NCI-H748 treated with DMSO at 0.1 percent for 48 hours (cell line): ENCODE measurements at places on chromosomes 12 and 14.

DNA sequence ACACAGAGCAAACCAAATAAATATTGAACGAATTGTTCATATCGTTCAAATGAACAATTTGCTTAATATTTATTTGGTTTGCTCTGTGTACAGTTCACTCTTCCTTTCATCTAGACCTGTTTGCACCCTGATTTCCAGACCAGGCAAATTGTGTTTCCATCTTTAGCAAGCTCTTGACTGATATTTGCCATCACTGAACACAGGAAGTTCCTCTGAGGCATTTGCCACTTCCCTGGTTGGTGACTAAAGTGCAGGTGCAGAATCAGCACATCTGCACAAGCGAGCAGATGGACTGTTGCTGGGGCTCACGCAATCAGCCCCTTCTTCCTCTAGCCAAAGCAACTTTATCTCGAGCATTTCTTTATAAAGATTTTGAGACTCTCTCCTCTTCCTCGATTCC, 112.9 kb downstream of the DAAM1 start:
- DNase-seq = no peak

- DNase-seq = peak; percentile 94
These were observed 645 bp downstream of the FOXA1 start for GRCh38 chr14:37594238-37594970.

- no peak for DNase-seq
These were observed 69.2 kb upstream of the RGS6 start for GRCh38 chr14:71863049-71863448.

DNA sequence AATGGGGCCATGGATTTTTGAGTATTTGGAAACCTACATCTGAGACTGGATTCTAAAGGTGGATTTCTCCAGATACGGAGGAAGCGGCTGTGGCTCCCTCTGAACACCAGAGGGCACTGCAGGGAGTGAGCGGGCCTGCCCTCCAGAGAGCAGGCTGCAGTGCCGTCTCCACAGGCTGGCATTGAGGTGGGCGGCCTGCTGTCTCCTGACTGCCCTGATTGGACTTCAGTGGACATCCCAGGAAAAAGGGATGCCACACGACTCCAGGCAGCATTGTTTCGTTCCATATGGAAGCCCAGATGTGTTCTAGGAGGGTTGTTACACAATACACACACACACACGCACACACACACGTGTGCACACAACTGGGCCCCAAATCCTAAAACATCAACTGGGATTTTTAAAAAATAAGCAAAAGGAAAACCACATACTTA, 20.9 kb upstream of the ANO2 start:
- peak; percentile 0 for DNase-seq

GRCh38 chr14:65412856-65413738, 567 bp downstream of the FUT8 start:
- peak; percentile 80 for DNase-seq

GRCh38 chr14:72560889-72561493, 332.9 kb downstream of the DPF3 start:
- DNase-seq = no peak

DNA sequence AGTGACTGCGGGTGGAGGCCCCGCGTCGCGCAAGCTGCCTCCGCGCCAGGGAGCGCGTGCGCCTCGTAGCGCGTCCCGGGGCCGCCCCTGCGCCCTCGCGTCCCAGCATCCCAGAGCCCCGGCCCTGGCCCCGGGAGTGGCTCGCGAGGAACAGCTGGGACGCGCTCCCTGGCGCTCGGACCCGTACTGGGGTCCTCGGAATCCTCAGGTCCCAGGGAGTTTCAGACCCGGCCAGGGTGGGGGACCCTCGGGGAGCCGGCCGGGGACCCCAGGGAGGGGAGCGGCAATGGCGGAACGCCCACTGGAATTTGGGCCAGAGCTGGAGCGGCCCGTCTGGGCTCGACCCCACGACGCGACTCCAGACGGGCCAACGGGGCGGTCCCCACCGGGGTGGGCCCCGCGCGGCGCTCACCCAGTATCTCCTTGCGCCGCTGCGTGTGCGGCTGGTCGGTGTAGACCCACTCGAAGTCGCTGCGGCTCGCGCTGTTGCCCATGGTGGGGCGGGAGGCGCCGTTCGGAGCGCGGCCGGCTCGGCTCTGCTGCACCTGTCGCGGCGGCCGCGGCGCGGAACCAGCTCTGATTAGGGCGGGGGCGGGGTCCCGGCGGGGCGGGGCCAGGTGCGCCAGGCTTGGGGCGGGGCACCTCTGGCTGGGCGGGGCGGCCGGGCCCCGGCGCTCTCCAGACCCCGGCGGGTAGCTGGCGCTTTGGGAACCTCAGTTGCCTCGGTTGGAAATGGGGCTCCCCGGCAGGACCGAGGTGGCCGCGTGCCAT, at the start of gene DEGS2:
Gene DEGS2, minus strand, starts transcription at position 552 of the 771 bp plus-strand sequence. Its CDS starts 58 bp downstream, at position 494.
- DNase-seq = peak; percentile 59

- DNase-seq = no peak
These were observed 751.0 kb upstream of the TMEM132C start for GRCh38 chr12:127515941-127516340.

DNA sequence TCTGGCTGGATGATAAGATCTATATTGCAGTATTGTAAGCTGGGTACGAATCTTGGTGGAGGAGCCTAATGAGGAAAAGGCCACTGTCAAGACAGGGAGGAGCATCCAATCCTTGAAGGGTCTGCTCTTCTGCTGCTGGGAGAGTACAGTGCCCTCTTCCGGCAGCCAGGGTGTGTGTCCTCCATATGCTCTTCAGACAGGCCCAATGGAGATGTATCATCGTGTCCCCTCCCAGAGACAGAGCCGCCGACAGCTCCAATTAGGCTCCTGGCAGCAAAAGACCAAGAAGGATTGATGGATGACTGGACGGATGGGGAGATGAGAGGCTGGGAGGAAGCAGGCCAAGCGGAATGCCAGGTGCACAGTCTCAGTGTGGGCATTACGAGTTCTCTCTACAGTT, 51.6 kb upstream of the PIWIL1 start:
- DNase-seq = no peak

DNA sequence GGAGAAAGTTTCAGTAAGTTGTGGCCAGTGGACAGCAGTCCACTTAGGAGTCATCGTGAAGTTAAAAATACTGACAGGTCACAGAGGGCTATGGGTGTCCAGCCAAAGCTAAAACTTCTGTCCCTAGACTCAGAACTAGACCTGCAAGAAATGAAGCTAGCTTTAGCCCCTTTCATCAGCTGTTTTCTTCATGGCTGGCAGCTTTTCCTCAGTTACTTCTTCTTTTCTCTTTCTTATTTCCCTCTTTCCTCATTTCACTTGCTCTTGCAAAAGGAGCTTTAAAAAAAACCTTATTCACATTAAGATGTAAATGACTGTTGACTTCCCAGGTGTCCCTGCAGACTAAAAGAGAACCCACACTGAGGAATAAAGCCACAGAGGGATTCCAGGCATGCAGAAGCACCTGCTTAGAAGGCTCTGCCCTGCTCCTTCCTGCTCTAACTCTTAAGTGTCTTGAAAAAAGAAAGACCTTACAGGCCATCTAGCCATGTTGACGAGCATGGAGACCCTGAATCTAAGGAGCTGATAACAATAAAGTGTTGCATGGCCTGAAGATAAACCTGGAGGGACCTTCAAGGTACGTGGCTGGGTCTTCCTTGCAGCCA, 69.7 kb upstream of the CCND2 start:
- no peak for DNase-seq

GRCh38 chr12:68609998-68610369, 715 bp upstream of the RAP1B start:
- no peak for DNase-seq

DNA sequence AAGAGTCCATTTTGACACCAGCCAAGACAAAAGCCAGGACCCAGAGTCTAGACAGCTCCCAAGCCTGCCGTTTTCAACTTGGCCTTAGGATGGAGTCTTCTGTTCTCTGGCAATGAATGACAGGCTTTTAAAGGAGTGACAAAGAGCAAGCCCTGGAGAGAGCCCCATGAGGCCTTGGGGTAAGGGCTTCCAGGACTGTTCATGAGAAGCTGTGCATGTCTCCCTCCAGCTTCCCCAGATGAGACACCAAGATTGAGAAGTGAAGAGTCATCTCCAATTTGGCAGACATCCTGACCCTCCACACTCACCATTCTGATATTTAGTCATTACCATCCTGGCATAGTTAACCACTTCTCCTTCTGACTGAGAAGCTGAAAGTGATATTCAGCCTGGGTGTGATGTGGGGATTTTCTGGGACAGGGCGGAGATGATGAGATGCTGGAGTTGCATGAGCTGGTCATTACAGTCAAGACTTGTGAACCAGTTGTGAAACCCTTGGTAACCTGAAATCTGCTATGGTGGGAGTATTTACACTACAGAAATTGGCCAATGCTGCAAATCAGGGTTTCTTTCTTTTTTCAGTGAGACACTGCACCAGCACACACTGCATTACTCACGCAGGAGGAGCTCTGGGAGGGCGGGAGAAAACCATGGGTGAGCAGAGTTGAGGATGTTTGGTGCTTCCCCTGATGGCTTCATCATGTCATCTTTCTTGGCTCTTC, 77.8 kb downstream of the VCPKMT start:
- DNase-seq = no peak

- no peak for DNase-seq
These were observed 7.5 kb downstream of the MMP17 start for GRCh38 chr12:131835616-131836171.

GRCh38 chr12:42172441-42173210, 28.0 kb upstream of the GXYLT1 start:
- no peak for DNase-seq

GRCh38 chr14:79351011-79351410, 860.3 kb downstream of the DIO2 start:
- no peak for DNase-seq

- DNase-seq = no peak
These were observed 98.8 kb upstream of the LMNTD1 start for GRCh38 chr12:25651931-25652330.

- DNase-seq = no peak
These were observed 7.8 kb downstream of the CDK17 start for GRCh38 chr12:96392397-96392796.

DNA sequence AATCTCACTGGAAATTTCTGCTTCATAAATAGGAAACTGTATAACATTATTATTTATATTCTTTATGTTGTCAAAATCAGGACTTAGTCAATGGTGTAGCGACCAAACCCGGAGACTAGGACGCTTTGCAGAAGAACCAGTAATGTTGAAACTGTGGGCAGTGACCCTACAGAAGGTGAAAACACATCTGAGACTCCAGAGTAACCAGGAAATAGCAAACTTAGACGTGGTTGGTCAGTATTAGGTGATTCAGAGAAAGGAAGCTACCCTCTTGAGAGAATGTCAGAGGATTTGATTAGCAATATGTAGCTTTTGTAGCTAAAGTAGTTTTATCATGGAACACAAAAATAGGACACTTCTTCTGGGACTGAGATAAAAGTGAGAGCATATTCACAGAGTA, 381.9 kb downstream of the SLC16A7 start:
- no peak for DNase-seq

- no peak for DNase-seq
These were observed 65.0 kb downstream of the CDK17 start for GRCh38 chr12:96335270-96335669.

- no peak for DNase-seq
These were observed 70.7 kb downstream of the CDK17 start for GRCh38 chr12:96329545-96329944.

- DNase-seq = peak; percentile 44
These were observed 1.3 kb downstream of the C12orf75 start for GRCh38 chr12:105331805-105332251.

DNA sequence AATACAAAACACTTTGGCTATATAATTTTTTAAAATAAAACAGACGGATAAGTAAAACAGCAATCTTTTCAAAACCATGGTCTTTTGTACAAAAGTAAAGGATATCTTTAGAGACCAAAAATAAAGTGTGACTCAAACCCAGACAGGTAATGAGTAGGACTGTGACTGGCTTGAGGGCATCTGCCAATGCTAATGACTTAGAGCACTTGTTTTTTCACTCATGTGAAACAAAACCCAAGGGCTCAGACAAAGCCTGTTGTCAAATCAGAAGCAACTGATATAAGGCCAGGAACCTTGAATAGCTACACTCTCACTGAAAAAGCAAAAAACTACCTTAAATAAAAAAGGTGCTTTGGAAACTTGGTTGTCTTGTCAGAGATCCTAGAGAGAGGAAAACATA, 357.4 kb downstream of the TMEM117 start:
- DNase-seq = no peak

- peak; percentile 65 for DNase-seq
These were observed 36.6 kb downstream of the ETV6 start for GRCh38 chr12:11686120-11686519.

GRCh38 chr14:93011650-93012325, 88.8 kb downstream of the CHGA start:
- no peak for DNase-seq

GRCh38 chr12:58066296-58066695, 124.9 kb downstream of the ATP23 start:
- DNase-seq = no peak

DNA sequence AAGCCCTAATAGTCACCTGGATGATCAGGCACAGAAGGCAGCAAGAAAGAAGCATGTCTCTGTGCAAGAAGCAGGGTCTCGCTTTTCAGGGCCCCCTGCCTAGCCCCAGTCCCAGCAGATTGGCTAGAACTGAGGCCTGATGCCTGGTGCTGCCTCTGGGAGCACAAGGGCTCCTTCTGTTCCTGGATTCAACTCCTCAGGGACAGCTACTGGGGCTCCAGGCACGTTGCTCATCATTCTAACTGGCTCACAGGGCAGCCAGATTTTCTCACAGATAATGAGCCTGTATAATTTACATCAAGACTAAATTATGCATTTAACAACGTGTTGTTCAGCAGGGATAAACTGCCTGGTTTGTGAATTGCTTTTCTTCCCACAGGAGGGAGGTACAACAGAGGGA, 106.5 kb upstream of the PLXNC1 start:
- DNase-seq = no peak

GRCh38 chr12:16612647-16613046, 6.7 kb upstream of the LMO3 start:
- no peak for DNase-seq

GRCh38 chr14:72736308-72736707, 157.6 kb downstream of the DPF3 start:
- no peak for DNase-seq

DNA sequence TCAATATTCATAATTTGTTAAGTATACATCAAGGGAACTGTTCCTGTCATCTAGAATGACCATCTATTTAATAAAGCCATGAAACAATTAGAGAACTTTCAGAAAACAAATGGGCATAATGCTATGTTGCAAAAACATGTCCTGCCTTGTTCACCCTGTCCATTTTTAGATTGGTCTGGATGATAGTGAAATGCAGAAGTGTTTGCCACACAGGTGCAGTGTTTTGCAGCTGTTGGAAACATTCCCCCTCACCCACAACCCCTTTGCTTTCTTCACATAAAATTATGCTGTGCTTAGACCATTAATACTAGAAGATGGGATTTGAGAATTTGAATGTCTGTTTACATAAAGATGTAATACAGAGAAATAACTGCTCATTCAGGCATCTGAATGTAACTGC, 36.5 kb downstream of the LEMD3 start:
- DNase-seq = no peak
